ENCODE measurements at places on chromosomes 7 and 10.

DNA sequence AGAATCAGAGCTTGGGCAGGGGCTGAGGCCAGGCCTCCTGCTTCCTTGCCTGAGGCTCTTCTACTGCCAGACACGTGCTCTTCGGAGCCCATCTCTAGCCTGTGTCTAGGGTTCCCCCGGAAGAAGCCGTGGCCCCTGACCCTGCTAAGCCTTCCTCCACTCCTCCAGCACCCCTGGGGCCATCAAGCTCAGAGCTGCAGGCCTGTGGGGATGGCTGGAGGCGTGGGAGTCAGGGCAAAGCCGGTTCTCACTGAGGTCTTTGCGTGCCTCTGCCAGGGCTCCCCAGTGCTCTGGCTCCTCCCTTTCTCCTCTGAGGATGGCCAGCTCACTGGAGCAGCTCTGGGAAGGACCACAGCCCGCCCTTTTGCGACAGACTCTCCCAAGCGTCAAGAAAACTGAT, 34.4 kb downstream of the GHRHR start:
- no peak for DNase-seq

DNA sequence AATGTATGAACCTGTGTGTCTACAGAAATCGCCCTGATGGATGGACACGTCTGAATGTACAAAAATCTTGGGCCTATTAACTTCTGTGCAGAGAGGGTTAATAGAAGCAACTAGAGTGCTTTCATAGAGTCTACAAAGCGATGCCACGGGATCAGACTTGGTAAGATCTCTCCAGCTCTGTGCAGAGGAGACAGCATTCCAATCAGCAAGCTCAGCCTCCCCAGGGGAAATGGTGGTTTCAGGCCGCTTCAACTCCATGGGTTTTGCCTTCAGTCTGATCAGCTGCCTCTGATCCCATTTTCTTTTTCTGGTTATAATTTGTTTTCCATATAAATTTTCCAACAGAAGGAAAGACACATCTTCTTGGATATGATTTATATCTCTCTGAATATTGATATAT, 35.1 kb upstream of the COBL start:
- no peak for DNase-seq

- peak; percentile 47 for DNase-seq
These were observed 1.9 kb downstream of the FZD1 start for GRCh38 chr7:91266067-91266688.

DNA sequence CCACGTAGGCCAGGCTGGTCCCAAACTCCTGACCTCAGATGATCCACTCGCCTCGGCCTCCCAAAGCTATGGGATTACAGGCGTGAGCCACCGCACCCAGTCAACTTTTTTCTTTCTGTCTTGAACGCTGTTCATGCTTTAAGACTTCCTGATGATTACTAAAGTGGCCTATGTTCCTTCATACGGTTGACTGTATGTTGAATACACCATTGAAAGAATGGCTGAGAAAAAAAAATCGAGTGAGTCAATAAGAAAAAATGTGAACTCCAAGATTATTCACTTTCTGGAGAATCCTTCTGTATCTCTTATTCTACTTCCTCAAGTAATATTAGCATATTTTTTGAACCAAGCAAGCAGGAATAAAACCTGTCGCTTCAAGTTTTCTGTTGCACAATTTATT, 955.0 kb downstream of the GATA3 start:
- DNase-seq, result no peak

DNA sequence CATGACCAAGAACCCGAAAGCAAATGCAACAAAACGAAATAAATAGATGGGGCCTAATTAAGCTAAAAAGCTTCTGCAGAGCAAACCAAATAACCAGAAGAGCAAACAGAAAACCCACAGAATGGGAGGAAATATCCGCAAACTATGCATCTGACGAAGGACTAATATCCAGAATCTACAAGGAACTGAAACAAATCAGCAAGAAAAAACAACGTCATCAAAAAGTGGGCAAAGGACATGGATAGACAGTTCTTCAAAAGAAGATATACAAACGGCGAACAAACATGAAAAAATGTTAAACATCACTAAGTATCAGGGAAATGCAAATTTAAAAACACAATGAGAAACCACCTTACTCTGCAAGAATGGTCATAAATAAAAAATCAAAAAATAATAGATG, 35.3 kb upstream of the CACUL1 start:
- DNase-seq, result no peak

DNA sequence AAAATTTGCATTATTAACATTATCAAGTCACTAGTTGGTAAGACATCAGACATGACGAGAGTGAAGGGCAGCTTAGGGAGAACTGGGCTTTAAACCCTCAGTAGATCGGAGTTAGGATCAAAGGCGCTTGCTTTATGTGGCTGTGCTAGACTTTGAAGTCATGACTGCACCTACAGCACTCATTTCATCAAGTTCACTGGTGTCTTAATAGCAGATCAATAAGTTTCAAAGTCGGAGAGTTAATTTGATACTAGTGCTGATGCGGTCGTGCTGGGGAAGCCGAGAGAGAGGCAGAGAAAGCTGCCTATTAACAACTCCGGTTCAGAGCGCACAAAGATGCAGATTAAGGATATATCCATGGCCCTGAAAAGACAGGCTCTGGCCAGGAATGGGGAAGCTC, 172.9 kb downstream of the TCF7L2 start:
- no peak for DNase-seq

GRCh38 chr7:131620673-131621609, 64.5 kb upstream of the PODXL start:
- DNase-seq, result peak; percentile 72
